Glutamatergic neuron (in vitro differentiated cells): ENCODE measurements at places on chromosomes 7 and 10.
A peak's percentile ranks its signal among the peaks of the same experiment; 100 is the strongest.

DNA sequence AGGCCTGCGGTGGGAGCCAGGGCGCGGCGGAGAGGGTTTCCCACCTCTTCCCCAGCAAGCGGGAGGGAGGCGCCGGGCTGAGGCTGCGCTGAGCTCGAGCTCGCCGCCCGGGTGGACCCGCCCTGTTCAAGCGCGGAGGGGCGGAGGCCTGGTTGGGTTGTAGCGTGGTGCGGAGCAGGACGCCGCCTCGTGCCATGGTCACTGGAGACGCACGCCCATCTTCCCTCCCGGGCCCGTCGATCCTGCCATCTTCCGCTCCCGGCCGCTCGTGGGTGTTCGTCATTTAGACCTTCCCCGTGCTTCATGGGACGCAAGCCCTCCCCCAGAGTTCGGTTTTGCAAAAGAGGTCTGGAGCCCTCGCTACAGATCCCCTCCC is 9.3 kb upstream of the EN2 start:
- DNase-seq: peak; percentile 69
- peak overlapping the region; percentile 78 for H3K4me3 ChIP-seq
- H3K36me3 ChIP-seq: no peaks in the 10 kb centered on the region
- H3K27me3 ChIP-seq: peaks cover 40% of the 10 kb centered on the region
- H3K4me1 ChIP-seq: no peaks in the 10 kb centered on the region

DNA sequence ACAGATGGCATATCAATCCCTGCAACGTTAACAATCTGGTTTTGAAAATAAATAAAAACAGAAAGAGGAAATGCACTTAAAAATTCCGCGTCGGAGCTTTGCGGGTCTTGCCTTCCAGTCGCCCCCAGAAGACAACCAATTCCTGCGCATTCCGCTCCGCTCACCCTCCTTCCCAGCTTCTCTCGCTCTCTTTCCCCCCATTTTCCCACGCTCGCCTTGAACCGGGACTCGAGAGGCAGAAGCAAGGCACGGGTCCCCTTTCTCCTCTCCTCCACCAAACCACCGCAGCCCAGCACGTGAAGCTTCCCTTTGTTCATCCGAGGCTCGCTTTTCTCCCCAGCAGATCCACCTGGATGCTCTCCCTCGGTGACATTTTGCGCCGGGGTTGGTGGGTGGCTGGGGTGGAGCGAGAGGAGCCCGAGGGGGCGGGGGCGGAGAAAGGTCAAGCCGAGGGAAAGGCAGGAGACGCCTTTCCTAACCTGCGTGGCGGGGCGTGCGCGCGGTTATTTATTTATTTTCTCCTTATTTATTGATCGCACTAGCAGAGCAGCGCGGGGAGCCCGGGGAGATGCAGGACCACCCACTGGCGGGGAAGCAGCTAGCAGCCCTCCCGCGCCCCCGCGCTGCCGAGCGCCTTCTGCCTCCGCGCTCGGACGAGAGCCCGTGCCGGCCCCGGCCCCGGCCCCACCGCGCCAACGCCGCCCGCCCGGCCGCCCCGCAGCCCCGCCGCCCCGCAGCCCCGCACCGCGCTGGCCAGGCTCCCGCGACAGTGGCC is at the start of gene KCND2:
KCND2 (plus strand) TSS at position 475 of the 775 bp plus-strand sequence.
- H3K36me3 ChIP-seq: no peaks in the 10 kb centered on the region
- peaks cover 12% of the 10 kb centered on the region for H3K27me3 ChIP-seq
- DNase-seq: peak; percentile 55

DNA sequence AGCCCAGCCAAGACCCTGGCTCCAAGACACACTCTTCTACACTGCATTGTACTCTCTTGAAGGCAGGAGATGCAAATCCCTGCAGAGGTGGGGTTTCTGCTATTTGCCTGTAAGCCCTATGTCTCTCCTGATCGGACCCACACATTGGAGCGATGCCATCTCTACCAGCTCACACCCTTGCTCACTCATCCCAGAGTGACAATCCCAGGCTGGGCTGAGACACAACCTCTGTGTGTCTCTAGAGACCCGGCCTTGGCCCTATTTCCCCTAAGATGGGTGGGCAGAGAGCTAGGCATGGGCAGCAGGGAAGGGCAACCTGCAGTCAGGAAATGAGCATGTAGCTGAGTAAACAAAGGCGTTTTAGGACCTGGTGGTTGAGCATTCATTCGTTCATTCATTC is 25.6 kb downstream of the CCDC3 start:
- peaks cover 29% of the 10 kb centered on the region for H3K4me1 ChIP-seq
- H3K27ac ChIP-seq: no peak overlapping the region
- no peak for DNase-seq
- H3K27me3 ChIP-seq: peaks cover 2% of the 10 kb centered on the region
- H3K4me3 ChIP-seq: no peak overlapping the region

GRCh38 chr10:63707254-63707910 is 186.2 kb downstream of the REEP3 start:
- H3K27ac ChIP-seq: no peak overlapping the region
- no peak for DNase-seq
- no peak overlapping the region for H3K4me3 ChIP-seq
- peaks cover 17% of the 10 kb centered on the region for H3K4me1 ChIP-seq

DNA sequence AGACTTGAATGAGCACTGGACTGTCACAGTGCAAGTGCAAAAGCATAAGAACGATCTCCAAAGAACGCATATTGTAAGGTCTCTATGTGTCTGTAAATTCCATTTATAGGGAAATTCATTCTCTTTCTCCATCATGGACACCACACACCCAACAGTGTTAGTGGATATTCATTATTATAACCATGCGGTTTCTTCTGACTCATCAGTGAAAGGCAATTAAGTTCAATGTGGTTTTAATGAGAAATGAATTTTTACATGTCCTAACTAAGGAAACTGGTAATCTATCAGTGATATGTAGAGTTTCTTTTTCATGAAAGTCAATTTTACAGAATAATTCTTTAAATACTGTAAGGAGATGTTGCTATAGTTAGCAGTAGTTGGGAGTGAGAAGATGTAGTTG is 25.9 kb downstream of the GIMAP8 start:
- H3K27ac ChIP-seq: no peak overlapping the region
- H3K4me1 ChIP-seq: no peaks in the 10 kb centered on the region
- H3K36me3 ChIP-seq: no peaks in the 10 kb centered on the region

DNA sequence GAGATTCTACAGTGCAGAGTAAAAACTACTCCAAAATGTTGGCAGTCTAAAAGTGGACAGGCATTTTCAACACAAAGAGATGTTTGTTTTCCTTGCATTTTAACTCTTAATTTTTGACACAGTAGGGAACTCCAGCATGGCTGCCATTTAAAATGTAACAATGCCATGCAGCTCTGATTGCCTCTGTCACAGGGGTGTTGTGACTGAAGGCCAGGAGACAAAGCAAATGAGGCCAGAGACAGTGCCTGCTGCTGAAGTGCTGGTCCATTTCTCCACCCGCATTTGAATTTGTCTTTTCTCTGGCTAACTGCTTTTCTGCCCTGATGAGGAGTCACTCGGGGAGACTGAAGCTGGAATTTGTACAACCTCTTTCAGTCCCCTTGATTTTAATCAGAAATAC is 710.6 kb upstream of the GALNT17 start:
- no peak for DNase-seq
- peak overlapping the region; percentile 20 for H3K4me3 ChIP-seq

- H3K4me1 ChIP-seq: peaks cover 13% of the 10 kb centered on the region
- no peaks in the 10 kb centered on the region for H3K27me3 ChIP-seq
- no peak overlapping the region for H3K4me3 ChIP-seq
- no peak for DNase-seq
- H3K36me3 ChIP-seq: no peaks in the 10 kb centered on the region
These were observed 262.4 kb downstream of the CDK14 start for GRCh38 chr7:90858546-90858945.

- no peak overlapping the region for H3K27ac ChIP-seq
- no peak for DNase-seq
- H3K27me3 ChIP-seq: peaks cover 3% of the 10 kb centered on the region
- H3K36me3 ChIP-seq: peaks cover 4% of the 10 kb centered on the region
These were observed 15.4 kb upstream of the GRB10 start for GRCh38 chr7:50798126-50798525.

DNA sequence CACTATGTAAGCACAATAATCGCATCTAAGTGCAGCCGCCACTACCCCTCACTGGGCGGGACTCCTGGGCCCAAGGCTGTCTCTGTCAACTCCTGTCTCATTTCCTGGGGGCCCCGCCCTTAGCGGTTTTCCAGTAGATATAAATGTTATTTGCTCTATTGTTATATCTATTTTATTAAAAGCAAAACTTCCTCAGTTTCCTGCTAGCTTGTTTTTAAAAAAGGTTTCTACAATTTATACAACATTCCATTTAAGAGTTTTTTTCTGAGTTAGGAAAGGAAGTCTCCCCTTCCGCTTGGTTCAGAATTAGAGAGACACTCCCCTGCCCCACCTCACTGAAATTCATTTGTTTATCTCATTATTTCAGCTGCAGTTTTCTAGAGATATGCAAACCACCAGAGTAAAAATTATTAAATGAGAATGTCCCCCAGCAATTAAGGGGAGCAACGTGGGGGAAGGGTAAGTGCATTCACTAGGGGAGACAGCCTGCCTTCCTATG is 82.7 kb downstream of the RAMP3 start:
- peaks cover 10% of the 10 kb centered on the region for H3K4me1 ChIP-seq
- no peak overlapping the region for H3K27ac ChIP-seq
- no peak for DNase-seq
- H3K27me3 ChIP-seq: peaks cover 2% of the 10 kb centered on the region
- peaks cover 8% of the 10 kb centered on the region for H3K36me3 ChIP-seq

DNA sequence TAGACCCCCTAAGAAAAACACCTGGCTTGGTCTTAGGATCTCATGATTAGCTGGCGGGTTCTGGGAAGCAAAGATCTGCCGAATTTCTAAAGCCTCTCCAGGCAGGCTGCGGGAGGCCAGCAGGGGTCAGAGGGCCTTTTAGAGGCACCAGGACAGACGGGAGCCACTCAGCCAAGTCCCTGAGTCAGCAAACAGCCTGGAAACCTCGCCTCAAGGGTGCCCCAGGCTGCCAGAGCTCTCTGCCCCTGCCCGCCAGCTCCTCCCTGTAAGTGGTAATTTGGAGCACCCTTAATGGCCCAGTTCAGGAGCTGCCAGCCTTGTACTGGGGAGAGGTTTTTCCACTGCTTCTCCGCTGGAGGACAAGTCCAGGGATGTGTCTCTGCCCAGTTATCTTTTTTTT is 88.7 kb downstream of the HIP1 start:
- H3K27ac ChIP-seq: peak overlapping the region; percentile 81
- H3K27me3 ChIP-seq: peaks cover 19% of the 10 kb centered on the region
- H3K36me3 ChIP-seq: no peaks in the 10 kb centered on the region
- H3K4me3 ChIP-seq: peak overlapping the region; percentile 55

GRCh38 chr10:60430836-60431597 is 41.3 kb upstream of the ANK3 start:
- H3K4me3 ChIP-seq: no peak overlapping the region
- DNase-seq: no peak
- no peaks in the 10 kb centered on the region for H3K27me3 ChIP-seq
- no peaks in the 10 kb centered on the region for H3K36me3 ChIP-seq

GRCh38 chr10:52961323-52961722 is 188.7 kb upstream of the MBL2 start:
- peaks cover 6% of the 10 kb centered on the region for H3K4me1 ChIP-seq
- DNase-seq: no peak
- no peaks in the 10 kb centered on the region for H3K27me3 ChIP-seq
- H3K4me3 ChIP-seq: no peak overlapping the region
- no peak overlapping the region for H3K27ac ChIP-seq

DNA sequence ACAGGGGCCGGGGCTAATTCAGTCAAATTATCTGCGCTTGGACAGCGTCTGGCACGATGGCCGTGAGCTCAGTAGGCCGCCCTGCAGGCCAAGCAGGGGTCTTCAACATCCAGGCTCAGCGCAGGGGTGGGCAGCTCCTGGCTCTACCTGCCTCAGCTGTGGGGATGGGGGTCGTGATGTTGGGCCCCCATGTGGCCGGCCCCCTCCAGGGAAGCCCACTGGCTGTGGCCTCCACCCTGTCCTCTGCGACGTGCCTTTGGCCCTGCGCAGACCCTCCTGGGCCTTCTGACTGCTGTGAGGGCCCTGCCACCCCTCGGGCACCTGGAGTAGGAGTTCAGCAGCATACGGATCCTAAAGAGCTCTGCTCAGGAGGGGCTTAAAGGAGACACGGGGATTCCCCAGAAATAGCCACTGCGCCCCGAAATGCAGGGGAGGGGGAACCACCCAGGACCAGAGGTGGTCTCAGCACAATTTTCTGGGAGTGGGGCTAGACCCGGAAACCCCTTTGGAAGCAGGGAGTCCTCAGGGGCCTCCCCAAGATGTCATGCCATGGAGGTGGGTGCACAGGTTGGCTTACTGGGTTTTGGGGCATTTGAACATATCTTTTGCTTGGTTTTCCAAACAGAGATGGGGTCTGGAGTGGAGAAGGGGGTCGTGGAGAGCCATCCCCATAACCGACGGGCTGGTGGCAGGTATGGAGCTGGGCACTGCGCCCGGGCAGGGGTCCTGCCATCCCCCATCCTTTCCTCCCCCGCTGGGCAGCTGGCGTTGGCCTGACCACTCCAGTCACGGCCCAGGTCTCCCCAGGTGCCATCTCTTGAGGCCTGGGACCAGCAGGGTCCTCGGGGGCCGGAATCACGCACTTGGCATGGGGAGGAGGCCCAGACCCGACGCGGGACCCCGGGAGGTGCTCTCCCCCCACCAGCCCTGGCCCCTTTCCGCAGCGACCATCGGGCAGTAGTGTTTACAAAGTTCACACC is 4.0 kb upstream of the ADAP1 start:
- H3K36me3 ChIP-seq: no peaks in the 10 kb centered on the region
- H3K4me3 ChIP-seq: no peak overlapping the region
- peaks cover 7% of the 10 kb centered on the region for H3K27me3 ChIP-seq
- peak; percentile 29 for DNase-seq
- H3K4me1 ChIP-seq: peaks cover 16% of the 10 kb centered on the region

DNA sequence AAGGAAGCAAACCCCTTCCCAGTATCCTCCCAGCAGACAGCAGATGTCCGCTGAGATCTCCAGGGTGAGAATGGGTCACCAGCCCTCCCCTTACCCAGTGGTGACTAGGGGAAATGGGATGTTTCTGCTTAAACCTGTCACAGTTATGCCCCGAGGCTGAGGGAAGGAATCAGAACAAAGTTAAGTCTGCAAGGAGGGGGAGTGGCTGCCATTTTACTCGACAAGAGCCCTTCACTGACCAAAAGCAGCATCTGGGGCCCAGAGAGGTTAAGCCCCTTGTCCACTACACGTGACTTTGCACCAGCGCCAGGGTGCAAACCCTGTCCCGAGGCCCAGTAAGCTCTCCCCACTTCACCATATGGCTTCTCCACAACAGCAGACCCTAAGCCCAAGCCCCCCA is 4.6 kb upstream of the NANOS1 start:
- no peak overlapping the region for H3K27ac ChIP-seq
- no peaks in the 10 kb centered on the region for H3K36me3 ChIP-seq
- peaks cover 6% of the 10 kb centered on the region for H3K27me3 ChIP-seq
- no peak overlapping the region for H3K4me3 ChIP-seq
- H3K4me1 ChIP-seq: peaks cover 24% of the 10 kb centered on the region
- DNase-seq: no peak
